ENCODE measurements at places on chromosomes 2 and 18.

DNA sequence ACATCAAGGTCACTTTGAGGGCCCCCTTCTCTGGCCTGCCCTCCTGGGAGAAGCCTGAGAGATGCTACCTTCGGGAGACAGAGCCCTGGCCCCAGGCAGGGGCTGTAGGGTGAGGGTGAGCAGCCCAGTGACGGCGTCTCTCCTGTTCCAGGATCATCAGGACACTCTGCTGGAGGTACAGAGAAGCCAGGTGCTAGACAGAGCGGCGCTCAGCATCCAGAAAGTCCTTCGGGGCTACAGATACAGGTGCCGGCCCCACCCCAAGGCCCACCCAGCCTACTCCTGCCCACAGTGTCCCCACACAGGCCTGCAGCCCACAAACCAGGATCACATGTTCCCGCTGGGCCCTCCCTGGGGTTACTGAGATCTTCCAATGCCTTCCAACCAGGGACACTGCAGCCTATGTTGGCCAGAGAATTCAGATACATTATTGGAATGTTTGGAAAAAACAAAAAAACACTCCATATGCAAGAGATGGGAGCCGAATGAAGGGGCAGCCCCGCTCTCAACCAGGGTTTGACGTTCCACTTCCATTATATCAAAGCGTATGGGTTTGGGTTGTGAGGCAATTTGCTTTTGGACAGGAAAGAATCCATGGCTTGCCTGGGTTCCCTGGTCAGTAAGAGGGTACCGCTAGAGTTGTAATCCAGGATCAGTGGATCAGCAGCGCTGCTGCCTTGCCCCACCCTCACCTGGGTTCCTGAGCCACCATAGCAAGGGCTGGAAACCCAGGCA lies 49.5 kb upstream of the GPR17 start:
- no peak for DNase-seq

- DNase-seq, result no peak
Observed at GRCh38 chr2:187213798-187214197, 234.3 kb downstream of the CALCRL start.

DNA sequence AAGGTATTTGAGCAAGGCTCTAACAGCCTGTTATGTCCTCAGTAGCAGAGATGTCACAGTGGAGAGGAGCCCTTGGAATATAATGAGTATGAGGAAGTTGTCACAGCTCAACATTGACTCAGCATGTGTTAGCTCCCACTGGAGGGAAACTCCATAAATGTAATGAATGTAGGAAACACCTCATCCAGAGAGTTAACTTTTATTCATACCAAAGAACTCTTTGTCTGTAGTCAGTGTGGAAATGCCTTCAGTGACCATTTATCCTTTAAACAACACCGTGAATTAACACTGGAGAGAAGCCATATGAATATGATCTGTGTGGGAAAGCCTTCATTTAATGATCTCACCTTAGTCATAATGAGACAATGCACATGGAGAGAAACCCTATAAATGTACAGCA lies 59.7 kb downstream of the CYP1B1 start:
- DNase-seq, result no peak

GRCh38 chr2:179417436-179417949 lies 152.9 kb upstream of the SESTD1 start:
- no peak for DNase-seq

DNA sequence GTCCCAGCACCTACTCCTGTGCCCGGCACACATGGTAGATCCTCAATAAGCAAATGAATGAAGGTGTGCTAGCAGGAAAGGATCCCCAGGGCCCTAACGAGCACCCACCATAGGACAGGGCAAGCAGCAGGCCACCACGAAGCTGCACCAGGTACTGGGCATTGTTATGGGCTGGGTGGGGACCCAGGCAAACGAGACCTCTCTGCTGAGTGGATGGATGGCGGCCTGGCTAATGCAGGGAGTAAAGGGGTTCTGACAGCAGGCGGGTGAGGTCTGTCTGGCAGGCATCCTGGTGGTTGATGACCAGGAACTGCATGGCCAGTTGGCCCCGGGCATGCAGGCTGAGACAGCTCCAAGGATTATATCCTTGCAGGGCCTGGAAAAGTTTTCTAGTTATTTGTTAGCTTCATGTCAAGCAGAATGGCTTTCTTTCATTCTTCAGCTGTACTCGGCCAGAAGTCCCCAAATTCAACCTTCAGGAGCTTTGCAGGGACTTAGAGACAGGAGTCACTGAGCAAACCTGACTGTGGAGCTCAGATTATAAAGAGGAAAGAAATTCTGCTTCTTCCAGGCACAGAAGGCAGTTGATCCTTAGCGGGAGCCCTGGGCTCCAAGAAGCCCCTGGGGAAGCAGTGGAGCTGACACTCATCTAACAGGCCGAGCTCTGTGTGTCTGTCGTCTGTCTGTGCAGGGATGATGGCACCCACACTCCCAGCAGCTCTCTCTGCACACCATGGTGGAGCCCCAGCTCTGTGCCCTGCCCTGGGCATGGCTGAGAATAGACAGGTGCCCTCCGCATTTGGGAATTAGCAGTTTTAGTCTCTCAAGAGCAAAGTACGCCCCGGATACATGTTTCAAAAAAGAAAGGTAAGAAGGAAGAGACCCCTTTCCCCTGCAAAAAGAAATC lies 51.2 kb downstream of the SDC1 start:
- no peak for DNase-seq

DNA sequence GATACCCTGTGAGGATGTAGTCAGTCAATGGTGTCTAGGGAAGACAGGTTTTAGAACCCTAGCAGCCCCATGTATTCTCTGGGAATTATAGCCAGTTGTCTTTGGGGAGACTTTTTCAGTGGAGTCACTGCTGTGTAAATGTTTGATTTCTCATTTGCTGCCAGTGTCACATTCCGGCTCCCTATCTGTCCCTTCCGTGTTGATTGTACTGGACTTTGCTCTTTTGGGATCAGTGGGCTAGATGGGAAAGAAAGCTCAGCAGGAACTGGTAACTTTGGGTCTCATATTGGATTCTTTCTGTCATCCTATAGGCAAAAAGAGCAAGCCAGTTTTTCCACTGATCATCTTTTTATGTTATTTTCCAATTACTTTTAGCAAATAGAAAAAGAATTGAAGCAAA lies 70.1 kb downstream of the GTF3C3 start:
- no peak for DNase-seq

- DNase-seq, result no peak
Observed at GRCh38 chr2:3256157-3256556, 121.5 kb downstream of the EIPR1 start.

DNA sequence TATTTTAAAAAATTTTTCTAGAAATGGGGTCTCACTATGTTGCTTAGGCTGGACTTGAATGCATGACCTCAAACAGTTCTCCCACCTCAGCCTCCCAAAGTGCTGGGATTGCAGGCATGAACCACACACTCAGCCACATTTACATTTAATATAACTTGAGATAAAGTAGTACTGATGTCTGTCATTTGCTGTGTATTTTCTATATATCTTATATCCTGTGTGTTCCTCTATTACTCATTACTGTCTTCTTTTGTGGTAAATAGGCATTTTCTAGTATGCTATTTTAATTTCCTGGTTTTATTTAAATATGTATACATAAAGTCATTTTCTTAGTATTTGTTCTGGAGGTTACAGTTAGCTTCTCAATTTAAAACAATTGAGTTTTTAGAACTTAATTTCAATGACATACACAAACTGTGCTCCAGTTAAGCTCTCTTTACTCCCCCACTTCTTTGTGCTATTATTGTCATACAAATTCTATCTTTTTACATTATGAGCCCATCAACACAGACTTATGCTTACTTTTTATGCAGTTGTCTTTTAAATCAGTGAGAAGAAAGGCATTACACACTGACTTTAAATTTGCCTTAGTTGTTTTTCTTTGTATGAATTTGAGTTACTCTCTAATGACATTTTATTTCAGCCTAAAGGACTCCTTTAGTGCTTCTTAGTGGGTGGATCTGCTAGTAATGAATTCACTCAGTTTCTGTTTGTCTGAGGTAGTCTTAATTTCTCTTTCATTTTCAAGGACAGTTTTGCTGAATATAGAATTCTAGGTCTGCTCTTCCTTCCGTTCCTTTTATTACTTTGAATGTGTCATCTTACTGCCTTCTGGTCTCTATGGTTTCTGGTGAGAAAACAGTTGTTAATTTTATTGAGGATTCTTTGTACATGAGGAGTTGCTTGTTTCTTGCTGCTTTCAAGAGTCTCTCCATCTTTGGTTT lies 6.2 kb upstream of the INPP4A start:
- DNase-seq, result no peak

GRCh38 chr2:203579730-203580129 lies 44.6 kb upstream of the RAPH1 start:
- no peak for DNase-seq

- DNase-seq, result no peak
Observed at GRCh38 chr2:36733215-36733614, 36.7 kb downstream of the VIT start.

DNA sequence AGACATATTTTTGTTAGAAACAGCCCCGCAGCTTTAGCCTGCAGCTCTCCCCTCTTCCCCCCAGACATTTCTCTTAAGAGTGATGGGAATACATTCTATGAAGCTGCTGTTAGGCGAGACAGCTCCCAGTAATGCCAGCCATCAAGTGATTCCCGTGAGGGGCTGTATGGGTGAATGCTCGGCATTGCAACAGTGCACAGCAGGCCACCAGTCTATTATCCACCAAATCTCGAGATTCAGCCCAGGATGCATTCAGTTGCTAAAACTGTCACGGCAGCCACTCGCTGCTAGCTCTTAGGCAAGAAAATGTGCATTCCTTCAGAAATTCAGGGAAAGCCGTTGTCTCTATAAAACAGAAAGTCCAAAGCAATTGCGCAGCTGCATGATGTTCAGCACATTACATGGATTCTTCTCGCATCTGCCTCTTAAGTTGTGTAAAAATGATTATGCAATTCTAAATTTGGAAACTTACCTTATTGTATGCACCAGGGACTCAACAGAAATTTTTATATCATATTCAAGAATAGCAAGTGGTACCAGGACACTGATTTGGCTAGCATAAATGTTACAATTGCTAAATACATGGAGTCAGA lies 211.3 kb upstream of the ARL4C start:
- no peak for DNase-seq

DNA sequence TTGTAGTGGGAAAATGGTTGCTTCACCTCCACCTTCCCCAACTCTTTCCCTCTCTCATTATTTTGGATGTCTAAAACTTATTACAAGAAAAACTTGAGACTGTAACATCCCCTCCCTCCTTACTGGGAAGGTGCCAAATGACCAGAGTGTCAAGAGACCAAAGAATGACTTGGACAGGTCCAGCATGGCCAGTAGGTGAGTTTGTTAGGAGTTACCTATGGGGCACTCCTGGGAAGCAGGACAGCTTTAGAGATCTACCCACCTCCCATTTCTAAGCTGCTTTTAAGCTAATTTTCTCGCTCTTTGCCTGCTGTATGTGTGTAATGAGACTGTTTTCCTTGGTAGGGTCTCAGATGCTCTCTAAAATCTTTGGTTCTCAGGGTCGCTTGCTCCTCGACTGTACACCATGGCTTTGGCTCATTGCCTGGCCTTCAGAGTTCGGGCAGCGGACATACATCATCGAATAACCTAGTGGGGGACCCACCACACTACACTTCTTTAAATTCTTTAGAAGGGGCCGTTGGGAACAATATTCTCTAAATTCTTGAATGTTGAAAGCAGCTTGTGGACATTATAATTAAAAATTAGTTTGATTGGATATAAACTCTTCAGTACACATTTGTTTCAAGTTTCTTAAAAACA lies 45.2 kb downstream of the SLC30A6 start:
- no peak for DNase-seq

DNA sequence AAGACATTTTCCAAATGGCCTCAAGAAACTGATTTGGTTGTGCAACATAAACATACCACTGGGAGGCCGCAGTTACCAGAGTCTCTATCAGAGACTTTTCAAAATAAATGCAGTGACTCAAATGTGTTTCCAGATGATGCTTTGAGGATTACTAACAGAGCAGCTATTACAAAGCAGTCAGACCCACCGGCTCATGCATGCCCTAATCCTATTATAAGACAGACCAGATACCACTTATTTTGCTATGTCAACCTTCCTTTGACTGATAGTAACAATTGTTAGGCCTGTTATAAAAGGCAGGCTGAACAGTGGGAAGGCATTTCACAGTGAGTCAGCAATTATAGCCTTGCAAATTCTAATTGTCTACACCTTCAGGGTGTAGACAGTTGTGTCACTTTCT lies 217.7 kb downstream of the LRRTM1 start:
- no peak for DNase-seq

DNA sequence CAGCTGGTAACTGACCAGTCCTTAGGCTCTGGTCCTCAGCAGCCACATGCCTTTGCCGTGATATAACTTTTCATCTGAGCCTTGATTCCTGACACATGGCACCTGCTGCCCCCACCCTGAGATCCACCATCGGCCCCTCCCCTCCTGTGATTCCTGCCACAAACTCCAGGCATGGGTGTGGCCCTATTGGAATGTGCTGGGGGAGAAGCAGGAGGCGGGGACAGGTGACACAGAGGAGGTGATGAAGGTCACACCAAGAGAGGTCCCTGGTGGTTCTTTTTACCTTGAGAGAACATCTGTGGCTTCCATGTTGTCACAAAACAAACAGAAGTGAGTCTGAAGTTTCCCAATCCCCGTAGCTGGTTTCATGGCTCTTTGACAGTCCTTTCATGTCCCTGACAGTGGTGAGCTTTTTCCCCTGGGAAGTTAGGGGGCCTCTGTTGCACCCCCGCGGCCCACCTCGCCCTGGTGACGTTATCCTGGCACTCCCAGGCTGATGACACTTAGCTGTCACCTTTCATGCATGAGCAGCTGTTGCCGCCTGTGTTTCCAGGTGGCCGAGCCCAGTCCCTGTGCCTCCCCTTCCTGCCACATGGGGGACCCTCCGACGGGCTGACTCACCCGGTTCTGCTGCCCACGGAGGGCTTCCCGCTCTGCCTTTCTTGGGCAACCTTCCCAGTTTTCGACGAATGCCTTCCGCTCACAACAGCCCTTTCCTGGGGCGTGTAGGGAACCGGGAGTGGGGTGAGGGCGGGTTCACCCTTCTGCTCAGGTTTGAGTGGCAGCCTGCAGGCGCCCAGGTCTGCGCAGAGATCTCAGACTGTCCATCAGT lies 66.3 kb upstream of the GLI2 start:
- no peak for DNase-seq

GRCh38 chr2:43980902-43981301 lies 14.9 kb downstream of the LRPPRC start:
- DNase-seq, result no peak

GRCh38 chr18:21361307-21361880 lies 119.4 kb downstream of the GREB1L start:
- DNase-seq, result no peak

GRCh38 chr2:124254621-124255020 lies 229.5 kb downstream of the CNTNAP5 start:
- no peak for DNase-seq

GRCh38 chr2:153106802-153107477 lies 371.6 kb downstream of the RPRM start:
- DNase-seq, result no peak

- DNase-seq, result no peak
Observed at GRCh38 chr2:224910574-224910925, 131.7 kb downstream of the DOCK10 start.

- DNase-seq, result no peak
Observed at GRCh38 chr2:1900732-1901131, 156.4 kb upstream of the PXDN start.

GRCh38 chr2:140643761-140644187 lies 1487.0 kb downstream of the LRP1B start:
- DNase-seq, result peak; percentile 7
